ENCODE measurements at places on chromosomes 4 and X.
A peak's percentile ranks its signal among the peaks of the same experiment; 100 is the strongest.

- no peak for DNase-seq
These were observed 290.5 kb upstream of the EPHA5 start for GRCh38 chr4:65960751-65961150.

DNA sequence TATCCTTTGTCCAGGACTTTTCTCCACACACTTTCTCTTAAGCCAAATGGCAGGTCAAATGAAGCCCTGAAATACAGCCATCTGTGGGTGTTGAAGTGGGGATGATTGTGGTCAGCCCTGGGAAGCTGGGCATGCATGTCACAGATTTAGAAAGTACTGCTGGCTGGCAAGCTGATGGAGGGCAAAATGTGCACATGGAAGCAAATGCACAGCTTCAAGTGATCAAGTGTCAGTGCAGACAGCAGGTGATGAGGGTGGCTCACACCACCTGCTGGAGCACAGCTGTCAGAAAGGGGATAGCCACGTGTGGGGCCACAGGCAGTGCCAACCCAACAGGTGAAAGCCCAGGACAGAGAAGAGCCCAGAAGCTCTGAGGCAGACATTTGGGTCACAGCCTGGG, 40.3 kb upstream of the ATXN3L start:
- no peak for DNase-seq

DNA sequence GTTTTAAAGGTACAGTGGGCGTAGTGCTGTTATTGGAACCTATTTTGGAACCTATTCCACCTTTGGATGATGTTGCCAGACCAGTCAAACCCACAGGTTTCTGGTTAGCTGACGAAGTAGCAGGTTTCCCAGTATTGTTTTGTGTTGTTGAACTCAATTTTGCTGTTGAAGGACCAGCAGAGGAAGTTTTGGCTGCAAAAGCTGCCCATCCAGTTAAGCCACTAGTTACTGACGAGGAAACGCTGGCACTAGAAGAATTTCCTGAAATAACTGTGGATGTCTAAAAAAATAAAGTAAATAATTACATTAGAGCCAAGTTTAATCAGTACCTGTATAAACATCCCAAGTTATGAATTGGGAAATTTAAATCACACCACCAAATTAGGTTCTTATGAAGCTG, 25.5 kb downstream of the INTS12 start:
- no peak for DNase-seq

DNA sequence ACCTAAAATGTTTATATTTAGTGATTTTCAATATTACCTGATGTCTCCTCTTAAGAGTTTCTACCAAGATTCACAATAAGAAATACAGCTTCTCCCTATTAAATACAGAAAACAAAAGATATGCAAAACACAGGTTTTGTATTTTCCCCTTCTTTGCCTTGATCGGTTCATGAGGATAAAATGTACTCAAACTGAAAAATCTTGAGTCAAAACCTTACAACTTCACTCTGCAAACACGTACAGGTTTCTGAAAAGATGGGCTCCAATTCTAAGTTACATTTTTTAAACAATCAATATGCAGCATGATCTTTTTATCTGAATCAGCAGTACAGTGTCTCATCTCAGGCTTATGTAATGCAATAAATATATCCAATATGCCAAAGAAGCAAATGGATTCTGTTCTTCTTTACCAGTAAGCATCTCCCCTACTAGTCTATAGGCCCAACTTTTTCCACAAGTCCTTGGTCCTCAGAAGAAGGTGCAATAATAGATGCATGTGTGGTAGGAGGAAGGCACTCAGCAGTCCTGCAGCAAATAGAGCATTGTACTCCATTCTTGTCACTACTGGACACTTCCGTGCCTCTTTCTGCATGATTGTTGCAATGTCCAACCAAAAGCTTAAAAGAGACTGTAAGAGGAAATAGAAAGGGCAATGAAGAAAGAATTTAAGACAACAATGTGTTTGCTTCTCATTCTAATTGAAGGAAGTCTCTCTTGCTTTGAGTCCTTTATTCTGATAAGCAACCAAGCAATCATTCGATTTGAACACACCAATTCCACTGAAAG, 3.2 kb downstream of the MAPK10 start:
- DNase-seq: no peak

- no peak for DNase-seq
These were observed 14.5 kb downstream of the CRMP1 start for GRCh38 chr4:5878359-5878758.

GRCh38 chrX:152028579-152028978, 54.1 kb upstream of the GABRE start:
- no peak for DNase-seq

GRCh38 chr4:93659629-93660028, 168.9 kb upstream of the ATOH1 start:
- DNase-seq: no peak

- DNase-seq: peak; percentile 23
These were observed 22.7 kb upstream of the PGRMC2 start for GRCh38 chr4:128310266-128310697.

- DNase-seq: no peak
These were observed 275.0 kb upstream of the CTSO start for GRCh38 chr4:156228676-156229075.

DNA sequence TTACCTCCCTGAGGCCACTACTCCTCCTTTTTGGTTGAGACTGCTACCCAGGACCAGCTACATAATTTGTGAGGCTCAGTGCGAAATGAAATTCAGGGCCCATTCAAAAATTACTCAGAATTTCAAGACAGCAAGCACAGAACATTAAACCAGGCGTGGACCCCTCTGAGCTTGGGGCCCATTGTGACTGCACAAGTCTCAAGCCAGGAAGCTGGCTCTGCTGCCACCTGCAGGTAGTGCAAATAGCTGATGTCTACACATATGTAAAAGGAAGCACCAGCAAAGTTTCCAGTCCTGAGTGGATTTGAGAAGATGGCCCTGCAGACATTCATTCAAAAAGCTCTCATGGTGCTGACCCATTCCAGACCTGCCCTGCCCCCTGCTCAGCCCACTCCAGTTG, 213.4 kb upstream of the LNX1 start:
- peak; percentile 21 for DNase-seq

DNA sequence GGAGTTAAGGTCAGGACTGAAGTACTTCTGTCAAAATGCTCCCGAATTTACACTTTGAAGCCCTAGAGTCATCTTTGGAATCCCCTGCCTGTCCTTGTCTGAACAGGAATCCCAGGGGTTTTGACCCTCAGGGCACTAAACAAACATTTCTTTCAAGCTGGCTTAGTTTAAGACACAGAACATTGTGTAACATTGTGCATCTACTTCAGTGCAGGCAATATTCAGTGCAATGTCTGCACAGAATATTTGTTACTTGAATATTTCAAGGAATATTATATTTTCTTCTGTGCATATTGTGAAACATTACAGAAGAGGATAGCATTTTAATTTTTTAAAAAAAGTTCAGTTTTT, 763.4 kb downstream of the PCDH18 start:
- DNase-seq: no peak

- no peak for DNase-seq
These were observed 32.7 kb upstream of the HPGDS start for GRCh38 chr4:94375364-94375763.

DNA sequence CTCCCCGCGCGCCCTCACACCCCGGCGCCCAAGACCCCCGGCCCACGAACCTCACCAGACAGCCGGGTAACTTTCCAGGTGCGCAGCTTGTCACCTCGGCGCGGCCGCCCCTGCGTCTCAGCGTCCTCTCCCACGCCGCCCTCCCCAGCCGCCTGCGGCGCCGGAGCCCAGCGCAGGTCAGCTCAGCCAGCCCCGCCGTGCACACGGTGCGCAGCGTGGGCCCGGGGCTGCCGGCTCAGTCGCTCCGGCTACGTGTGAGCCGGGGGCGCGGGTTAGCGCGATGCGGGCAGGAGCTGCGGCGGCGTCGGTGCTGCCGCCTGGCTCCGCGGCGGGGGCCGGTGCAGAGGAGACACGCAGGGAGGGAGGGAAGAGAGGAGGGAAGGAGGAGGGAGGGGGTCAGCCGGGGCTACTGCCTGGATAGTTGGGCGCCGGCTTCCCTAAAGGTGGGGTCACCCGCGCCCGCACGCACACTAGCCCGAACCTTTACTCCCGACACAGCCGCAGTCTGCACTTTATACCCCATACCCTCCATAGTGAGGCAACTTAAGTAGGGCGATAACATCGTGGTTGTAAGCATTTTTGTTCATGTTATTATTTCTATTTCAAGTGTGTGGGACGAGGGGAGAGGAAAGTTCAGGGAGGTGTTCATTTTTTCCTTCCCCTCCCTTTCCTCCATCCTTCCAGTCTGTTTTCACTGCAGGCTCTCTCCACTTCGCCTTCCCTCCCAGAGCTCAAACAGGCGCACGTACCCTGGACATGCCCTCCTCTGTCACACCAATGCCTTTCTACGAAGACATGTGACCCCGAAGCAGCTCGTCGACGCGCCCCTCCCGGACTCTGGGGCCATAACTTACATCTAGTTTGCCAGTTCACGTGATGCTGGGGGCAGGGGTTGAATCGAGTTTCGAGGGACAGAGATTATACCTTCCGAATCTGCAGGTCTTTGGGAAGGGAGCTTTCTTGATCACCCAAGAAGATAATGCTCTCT, at the start of gene PRKG2:
Gene PRKG2, minus strand, starts transcription at position 342 of the 988 bp plus-strand sequence. CDS start 10,175 bp downstream, outside the sequence.
- no peak for DNase-seq

DNA sequence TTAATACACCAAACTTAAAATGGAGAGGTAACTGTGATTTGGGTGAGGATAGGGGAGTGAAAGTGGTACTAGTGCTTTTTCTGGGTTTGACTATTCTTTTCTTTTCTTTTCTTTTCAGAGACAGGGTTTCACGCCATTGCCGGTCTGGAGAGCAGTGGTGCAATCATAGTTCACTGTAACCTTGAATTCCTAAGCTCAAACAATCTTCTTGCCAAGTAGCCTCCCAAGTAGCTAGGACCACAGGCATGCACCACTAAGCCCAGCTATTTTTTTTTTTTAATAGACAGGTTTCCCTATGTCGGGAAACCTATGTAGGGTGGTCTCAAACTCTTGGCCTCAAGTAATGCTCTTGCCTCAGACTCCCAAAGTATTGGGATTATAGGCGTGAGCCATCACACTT, 3.0 kb upstream of the ARMCX4 start:
- DNase-seq: no peak

DNA sequence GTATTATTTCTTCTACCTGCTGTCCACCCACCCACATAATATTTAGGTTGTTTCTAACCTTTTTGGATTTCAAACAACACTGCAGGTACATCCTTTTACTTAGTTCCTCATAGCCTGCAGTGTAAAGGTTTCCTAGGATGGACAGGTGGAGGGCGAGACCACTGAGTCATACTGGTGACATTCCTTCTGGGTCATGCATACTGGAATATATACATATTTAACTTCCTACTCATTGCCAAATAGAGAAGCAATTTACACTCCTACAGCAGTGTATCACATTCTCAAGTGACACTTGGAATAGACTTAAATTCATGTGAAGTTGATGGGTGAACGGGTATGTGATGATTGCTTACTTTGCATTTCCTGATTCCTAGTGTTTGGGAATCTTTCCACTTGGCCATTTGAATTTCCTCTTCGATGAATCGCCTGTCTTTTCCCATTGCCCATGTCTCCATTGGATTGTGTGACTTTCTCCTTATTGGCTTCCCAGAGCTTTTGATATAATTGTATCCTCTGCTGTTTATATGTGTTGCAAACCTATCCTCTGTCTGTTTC, 8.2 kb upstream of the PPP2R2C start:
- no peak for DNase-seq

DNA sequence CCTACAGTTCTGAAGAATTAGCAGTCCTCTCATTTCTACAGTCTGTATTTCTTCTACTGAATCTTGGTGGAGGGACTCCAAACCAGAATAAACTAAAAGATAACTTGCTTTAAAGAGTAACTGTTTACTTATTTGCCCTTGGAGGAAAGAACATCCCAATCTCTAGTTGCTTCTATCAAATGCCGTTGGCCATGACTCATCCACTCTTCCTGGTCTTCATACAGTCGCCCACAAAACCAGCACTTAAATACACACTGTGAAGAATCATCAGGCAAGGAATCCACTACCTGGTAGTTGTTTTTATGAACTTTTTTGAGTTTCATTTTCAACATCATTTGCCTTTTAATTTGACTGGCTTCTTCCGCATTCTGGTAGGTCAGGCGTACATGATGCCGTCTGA, 14.2 kb downstream of the ZNF518B start:
- DNase-seq: no peak

GRCh38 chrX:40852586-40852985, 117.2 kb upstream of the MED14 start:
- DNase-seq: no peak

DNA sequence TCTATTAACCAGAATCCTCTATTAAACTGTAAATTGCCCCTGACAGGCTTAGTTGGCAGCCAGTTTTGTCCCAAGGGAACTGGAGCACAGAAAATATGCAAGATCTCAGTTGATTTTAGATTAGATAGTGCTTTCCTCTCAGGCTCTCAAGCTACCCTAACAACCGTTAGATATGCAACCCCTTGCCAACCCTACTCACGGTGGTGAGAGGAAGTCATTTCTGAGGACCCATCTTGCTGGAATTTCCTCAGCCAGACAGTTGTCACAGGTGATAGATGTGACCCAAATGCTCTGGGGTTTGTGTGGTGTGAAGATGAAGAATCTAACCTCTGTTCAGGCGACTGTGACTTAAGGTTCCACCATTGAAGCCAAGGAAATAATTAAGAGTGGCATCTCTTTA, 447.1 kb downstream of the MID1IP1 start:
- no peak for DNase-seq

DNA sequence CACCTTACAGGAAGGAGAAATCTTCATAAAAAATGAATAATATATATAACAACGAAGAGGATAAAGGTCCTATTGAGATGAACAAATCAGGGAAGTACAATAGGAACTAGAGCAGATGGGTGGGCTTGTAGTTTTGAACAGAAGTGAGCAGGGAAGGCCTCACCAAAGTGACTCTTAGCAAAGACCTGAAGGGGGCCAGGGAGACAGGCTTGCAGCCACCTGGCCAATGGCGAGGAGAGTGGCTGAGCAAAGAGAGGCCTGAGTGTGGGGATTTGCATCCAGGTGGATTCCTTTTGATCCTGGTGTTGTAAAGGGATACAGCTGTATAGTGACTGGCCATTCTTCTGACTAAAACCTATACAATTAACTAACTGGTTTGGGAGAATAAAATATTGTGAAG, 354.1 kb downstream of the CAMK2D start:
- no peak for DNase-seq

GRCh38 chr4:26936284-26937065, 75.8 kb downstream of the STIM2 start:
- DNase-seq: no peak

DNA sequence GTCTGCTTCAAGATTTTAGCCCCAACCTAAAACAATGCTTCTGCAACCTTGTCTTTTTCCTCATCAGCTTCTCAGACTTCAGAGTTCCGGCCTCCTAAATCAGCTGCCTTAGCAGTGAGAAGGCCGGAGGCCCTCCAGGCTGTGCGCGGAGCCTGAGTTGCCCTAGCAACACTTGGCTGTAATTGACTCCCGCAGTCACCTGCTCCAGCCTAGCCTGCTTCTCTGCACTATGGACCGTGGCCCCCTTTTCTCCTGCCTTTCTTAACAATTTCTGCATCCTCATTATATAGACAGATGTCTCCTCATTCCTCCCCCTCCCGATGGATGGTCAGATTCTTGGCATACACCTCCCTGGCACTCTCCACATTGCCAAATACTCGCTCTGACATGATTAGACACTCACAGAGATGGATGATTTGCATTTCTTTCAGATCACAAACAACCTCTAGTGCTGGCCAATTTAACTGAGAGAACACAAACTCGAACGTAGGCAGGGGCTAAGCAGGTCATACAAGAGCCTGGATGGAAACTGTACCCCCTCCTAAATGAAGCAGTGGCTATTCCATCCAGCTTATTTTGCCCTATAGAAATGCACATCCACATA, 9.5 kb upstream of the HUWE1 start:
- DNase-seq: no peak
